ENCODE measurements at places on chromosomes 16 and 17.

DNA sequence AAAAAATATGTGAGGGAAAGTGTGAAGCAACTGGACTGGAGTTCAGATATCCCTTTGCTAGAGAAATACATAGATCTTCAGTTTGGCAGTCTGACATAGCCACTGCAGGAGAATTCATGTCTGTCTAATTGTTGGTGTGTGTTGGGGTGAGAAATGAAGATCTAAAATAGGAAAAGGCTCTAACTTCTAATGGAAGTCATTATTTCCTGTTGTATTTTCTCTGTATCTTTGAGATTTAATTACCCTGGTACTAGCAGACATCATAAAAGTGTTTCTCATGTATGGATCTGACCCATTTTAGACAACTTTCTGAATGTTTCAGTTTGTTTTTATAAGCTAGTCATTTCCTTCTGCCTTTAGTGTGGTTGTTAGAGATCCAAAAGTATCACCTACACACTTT, 128.3 kb downstream of the NLK start:
- DNase-seq: no peak

DNA sequence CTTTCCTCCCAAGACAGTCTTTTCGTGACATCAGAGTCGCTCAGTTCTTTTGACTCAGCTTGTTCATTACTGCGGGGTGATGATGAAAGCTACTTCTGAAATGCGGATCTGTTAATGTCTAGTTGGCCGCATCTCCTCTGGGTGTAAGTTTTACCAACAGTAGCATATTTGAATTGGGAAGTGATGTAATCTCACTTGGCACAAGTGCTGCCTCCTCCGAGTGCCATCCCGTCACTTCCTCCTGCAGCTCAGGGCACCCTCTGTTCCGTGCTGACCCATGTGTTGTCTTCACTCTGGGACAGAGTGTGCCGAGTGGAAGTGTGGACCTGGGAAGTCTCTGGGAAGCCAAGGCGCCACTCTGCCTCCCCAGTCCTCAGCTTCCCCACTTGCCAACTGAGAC, 8.9 kb downstream of the ADAD2 start:
- no peak for DNase-seq

GRCh38 chr17:29292992-29293889, 707 bp downstream of the NUFIP2 start:
- peak; percentile 41 for DNase-seq

- no peak for DNase-seq
Observed at GRCh38 chr16:73365016-73365551, 317.2 kb upstream of the ZFHX3 start.

GRCh38 chr17:69047368-69048263, 13.1 kb downstream of the ABCA9 start:
- DNase-seq: no peak

DNA sequence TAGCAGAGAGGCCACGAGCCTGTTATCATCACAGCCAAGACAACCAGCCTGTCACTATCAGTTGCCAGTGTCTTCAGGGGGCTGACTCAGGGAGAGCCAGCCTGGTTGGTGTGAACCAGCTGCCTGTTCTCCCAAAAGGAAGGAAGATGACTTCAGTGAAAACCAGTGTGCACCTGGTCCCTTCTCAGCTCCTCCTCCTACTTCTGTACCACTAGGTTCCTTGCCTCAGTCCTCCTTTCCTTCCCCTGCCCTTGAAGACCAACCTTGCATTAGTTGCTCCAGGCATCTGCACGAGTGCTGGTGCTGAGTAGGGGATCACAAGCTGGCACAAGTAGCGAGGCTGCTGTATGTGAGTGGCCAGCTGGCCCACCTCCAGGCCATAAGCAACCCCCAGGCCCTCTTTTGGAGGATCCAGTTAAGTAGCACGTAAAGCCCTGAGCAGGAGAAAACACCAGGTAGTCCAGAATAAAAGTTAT, 8.5 kb downstream of the TUBG1 start:
- DNase-seq: no peak

GRCh38 chr17:56592487-56593085, 913 bp upstream of the NOG start:
- peak; percentile 57 for DNase-seq

DNA sequence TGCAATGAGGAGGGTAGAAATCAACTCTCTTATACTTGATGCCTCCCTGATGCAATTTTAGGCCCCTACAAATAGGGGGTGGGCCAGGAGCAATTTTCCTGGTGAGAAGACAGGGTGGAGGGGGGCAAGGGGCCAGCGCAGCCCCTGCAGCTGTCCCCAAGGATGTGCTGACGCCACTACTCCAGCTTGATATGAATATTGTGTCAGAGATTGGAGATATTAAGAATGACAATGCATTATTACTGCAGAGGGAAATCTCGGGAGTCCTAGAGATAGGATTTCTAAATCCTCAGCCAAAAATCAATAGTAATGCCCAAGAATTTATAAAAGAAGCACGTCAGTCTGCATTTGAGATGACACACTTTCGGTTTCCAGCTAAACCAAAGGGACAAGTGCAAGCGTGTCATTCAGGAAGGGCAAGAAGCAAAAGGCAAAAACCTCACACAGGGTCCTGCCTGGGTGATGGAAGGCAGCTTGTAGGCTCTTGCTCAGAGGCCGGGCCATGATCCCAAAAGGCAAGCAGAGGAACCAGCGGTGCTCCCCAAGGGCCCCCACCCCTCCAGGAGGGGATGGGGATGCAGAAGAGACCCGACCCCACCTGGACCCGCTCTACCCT, 178.8 kb downstream of the C16orf78 start:
- DNase-seq: no peak

- DNase-seq: no peak
Observed at GRCh38 chr17:44012391-44012790, 2.4 kb downstream of the TMEM101 start.

DNA sequence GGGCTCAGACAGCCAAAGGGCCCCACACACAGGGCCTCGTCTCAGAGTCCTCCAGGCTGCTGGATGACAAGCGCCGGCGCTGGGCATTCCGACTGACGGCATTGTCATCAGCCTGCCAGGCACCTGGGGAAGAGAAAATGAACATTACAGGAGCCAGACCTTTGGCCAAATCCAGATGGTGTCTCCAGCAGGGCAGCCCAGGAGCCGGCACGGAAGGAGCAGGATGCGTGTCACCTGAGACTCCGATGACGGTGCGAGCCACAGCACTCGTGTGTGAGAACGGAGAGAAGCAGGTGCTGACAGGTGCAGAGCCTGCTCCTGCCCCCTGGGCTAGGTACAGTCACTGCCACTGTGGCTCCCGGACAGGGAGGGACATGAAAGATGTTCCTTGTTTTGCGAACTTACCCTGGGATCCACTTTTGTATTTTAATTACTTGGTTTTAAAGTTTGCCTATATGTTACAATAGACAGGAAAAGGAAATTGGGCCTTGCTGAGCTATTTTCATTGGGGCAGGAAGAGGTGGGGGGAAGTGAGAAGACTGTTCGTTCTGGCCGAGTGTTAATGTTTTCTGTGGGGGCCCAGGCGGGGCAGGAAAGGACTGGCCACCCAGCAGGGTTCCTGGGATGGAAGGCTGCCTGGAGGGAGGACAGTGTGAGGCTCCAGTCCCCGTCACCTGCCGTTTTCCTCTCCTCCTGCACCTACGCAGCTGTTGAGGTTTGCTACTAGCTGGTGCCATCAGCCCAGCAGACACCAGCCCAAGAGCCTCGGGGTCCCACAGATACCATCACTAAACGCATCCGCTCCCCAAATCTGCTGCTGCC, 4.4 kb upstream of the FOXJ1 start:
- peak; percentile 25 for DNase-seq
